ENCODE measurements at places on chromosomes 5 and 9.

DNA sequence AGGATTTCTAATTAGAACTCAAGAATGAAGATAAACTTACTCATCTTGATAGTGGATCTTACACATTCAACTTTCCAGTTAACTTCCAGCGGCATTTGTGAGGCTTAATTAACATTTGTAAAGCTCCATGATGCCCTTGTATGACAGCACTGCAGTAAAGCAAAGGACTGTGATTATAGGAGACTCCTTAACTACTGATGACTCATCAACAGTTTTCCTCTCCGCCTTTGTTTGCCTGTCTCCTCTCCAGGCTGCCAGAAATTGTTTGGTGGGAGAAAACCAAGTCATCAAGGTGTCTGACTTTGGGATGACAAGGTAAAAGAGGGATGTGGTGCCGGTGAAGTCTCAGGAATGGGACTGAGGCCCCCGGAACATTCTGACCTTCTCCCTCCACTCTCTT, 20.4 kb upstream of the CYFIP2 start:
- DNase-seq = no peak

- no peak for DNase-seq
Observed at GRCh38 chr9:128144239-128145181, 4.7 kb upstream of the LCN2 start.

DNA sequence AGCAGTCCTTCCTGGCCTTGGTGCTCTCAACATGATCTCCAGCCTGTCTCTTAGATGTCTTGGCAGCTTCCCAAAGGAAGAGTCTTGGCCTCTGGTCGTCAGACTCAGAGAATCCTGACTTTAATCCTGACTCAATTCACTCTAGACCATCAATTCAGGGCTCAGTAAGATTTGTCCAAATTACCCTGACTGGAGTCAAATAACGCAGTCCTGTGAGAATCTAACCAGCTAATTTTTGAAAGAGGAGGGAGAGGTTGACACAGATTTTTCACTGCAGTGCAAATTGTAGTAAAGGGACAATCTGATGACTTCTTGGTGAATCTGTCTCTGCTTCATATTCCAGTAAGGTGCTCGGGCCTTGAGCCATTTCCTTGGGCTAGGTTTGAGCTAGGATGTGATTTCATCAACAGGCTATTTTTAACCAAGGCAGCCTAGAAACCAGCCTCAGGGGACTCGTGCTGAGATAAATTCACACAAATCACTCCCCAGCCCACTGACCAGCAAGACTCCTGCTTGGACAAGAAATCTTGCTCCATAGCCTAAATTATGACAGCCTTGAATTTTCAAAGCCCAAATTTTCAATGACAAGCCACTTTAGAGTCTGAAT, 257.4 kb downstream of the ENC1 start:
- no peak for DNase-seq

GRCh38 chr5:179279347-179280094, 65.7 kb downstream of the ADAMTS2 start:
- DNase-seq = no peak

GRCh38 chr5:142515036-142515435, 170.9 kb downstream of the FGF1 start:
- no peak for DNase-seq

DNA sequence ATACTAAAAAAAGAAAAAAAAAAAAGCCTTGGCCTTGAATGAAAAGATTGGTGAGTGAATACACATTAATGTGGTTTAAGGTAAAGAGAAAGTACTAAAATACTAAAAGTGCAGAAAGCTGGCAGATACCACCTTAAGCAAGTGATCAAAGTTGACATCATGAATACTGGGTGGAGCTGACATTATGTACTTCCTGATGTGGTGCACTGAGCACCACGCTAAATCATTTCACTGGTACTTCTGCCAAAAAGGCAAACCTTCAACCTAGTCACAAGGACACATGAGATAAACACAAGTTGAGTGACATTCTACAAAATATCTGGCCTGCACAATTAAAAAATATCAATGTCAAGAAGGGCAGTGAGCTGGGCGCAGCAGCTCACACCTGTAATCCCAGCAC, 33.8 kb upstream of the PANK3 start:
- no peak for DNase-seq

GRCh38 chr5:126016256-126016655, 407.0 kb upstream of the GRAMD2B start:
- DNase-seq = peak; percentile 68

- peak; percentile 63 for DNase-seq
Observed at GRCh38 chr5:32173267-32174010, 680 bp downstream of the GOLPH3 start.

DNA sequence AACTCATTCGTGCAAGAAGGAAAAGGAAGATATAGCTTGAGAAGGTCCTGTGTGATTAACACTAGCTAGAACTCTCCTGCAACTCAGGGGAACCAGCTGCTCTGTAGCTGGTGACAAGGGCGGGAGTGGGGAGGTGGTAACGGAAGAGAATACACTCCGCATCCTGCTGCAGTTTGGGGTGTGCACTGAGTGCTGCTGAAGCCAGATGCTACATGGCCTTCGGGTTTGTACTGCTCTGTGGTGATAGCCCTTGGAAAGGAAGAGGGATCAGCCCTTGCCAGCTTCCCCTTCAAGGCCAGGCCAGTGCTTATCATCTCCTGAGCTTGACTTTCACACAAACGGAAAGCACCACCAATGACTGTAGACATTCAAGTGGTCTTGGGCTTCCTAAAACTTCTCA, 34.3 kb downstream of the FRMD3 start:
- no peak for DNase-seq

DNA sequence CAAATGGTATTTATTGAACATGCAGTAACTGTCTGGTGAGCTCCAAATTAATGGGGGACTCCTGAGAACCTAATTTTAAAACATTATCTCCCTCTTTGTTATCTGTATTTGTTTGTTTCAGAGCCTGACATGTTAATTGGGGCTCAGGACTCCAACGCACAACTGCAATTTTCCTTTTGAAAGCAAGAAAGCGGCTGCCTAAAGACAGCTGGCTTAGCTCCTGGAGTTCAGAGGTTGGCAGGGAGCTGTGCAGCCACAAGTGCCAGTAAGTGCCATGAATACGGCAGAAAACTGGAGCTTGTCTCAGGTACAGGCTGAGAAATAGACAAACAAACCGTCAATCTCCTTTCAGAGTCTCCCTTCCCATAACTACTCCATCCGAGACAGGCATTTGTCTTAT, 80.9 kb downstream of the PPP2R2B start:
- DNase-seq = peak; percentile 37

- DNase-seq = peak; percentile 93
Observed at GRCh38 chr5:179818746-179819295, 1.9 kb upstream of the SQSTM1 start.

DNA sequence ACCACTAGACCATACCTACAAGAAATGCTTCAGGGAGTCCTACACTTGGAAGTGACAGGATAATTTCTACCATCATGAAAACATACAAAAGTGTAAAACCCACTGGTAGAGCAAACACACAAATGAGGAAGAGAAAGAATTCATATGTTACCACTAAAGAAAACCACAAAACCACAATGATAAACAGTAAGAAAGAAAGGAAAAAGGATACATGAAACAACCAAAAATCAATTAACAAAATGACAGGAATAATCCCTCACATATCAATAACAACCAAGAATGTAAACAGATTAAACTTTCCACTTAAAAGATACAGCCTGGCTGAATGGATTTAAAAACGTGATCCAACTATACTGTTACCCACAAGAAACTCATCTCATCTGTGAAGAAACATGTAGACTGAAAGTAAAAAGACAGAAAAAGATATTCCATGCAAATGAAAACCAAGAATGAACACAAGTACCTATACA, 83.4 kb downstream of the LPAR1 start:
- no peak for DNase-seq

GRCh38 chr5:170075696-170076095, 30.0 kb upstream of the FOXI1 start:
- DNase-seq = no peak

DNA sequence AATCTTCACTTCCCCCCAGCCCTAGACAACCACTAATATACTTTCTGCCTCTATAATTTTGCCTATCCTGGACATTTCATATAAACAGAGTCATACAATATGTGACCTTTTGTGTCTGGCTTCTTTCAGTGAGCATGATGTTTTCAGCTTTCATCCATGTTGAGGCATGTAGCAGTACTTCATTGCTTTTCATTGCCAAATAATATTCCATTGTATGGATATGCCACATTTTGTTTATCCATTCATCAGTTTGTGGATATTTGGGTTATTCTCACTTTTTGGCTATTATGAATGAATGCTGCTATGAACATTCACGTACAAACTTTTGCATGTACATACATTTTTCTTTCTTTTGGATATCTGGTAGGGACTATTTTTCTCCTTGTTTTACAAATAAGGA, 49.0 kb downstream of the WWC1 start:
- no peak for DNase-seq

DNA sequence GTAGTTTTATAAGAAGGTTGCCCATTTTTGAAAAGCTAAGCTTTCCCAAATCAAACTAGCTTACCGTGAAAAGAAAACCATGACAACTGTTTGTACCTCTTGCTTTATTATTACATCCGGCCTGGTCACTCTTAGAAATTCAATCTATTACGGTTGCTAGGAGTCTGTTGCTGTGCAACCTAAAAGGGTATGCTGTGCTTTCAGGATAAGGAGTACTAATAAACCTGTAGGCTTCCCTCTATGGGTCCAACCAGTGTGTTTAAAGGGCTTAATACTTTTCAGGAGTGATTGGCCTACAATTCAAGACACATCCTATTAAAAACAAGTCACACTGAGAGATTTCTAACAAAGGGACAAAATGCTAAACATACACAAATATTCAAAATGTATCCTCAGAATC, 27.1 kb downstream of the RFX3 start:
- peak; percentile 17 for DNase-seq

DNA sequence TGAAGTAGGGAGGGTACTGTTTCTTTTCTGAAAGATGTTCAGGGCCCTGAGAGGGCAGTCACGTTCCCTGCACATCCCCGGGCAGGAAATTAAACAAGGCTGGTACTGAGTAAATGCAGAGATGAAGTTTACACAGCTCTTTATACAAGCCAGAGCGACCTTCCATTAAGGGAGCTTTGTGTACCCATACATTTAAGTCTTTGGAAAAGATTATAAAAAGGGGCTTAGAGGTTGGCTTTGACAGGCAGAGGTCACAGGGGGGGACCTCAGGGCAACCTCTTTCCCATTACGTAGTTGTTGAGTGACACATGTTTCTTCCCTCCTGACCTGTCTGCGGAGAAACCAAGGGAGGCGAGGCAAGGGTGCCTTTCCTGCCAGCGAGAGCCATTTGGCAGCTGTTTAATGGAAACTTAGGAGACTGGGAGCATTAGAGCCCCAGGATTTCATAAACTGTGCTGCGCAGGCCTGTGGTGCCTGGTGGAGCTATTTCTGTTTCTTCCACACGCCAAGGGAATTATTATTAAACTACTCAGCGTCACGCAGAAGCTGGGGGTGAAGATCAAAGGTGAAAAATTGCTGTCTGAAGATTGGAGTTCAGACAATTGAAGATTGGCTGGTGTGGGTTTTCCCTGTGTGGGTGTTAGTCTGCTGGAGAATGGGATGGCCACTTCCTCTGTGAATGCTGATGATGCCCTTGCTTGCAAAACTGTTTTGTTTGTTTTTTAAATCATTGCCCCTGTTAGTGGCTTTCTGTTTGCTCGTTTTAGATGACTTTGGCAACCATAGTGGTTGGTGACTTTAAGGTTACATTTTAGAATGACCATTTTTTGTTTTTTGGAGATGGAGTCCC, 3.2 kb upstream of the SMIM32 start:
- no peak for DNase-seq

- DNase-seq = peak; percentile 44
Observed at GRCh38 chr9:6566409-6567139, 79.0 kb downstream of the GLDC start.

GRCh38 chr5:172336676-172337285, 53.2 kb upstream of the UBTD2 start:
- DNase-seq = no peak

- no peak for DNase-seq
Observed at GRCh38 chr5:137831526-137831925, 36.1 kb upstream of the MYOT start.

- no peak for DNase-seq
Observed at GRCh38 chr9:87950765-87951488, 23.4 kb downstream of the CDK20 start.

DNA sequence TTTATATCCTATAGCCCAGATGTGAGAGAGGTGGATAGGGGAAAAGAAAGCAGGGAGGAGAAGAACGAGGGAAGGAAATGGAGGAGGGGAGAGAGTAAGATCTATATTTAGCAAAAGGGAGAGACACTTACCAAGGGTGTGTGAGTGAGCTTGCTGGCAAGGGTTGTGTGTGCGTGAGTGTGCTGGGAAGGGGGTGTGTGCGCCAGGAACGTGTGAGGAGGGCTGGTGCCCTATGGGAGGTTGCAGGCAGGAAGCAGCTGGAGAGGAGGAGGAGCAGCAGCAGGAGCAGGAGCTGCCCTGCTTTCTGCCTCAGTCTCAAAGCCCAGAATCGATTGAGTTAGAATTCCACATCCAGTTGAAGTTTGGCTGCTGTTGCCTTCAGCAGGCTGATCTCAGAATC, 148.3 kb upstream of the RUSC2 start:
- peak; percentile 65 for DNase-seq

DNA sequence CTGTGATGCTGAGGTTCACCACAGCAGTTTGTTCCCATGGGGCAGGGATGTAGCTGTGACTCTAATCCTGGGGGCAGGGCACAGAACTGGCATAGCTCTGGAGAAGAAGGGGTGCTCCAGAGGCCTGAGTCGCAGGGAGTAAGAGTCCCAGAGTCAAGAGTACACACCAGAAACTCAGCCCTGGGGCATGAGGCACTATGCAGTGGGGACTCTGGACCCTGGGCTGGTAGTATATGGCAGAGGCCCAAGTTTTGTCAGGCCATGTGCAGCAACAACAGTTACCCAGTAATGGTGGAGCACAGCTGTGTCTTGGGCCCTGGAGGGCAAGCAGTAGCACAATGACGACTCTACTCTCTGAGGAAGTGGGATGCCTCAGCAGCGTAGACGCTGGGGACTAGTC, 42.9 kb downstream of the TMEM38B start:
- no peak for DNase-seq

- no peak for DNase-seq
Observed at GRCh38 chr5:133663397-133664054, 51.2 kb upstream of the FSTL4 start.

DNA sequence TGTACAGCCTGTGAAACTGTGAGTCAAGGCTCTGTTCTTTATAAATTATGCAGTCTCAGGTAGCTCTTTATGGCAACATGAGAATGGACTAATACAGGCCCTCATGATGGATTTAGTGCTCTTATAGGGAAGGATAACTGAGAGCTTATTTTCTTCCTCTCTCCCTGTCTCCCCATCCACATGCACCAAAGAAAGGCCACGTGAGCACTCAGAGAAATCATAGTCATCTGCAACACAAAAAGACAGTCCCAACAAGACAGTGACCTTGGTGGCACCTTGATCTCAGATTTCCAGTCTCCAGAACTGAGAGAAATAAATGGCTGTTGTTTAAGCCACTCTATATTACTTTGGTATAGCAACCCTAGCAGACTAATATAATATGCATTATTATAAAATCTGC, 2133.6 kb upstream of the ACO1 start:
- no peak for DNase-seq

GRCh38 chr5:42242210-42242609, 181.0 kb upstream of the GHR start:
- DNase-seq = no peak

GRCh38 chr5:92678640-92679039, 902.4 kb downstream of the NR2F1-AS1 start:
- peak; percentile 59 for DNase-seq

GRCh38 chr9:6557883-6558616, 87.5 kb downstream of the GLDC start:
- DNase-seq = peak; percentile 68
